Activated T-helper 9 cell treated with anti-CD3 and anti-CD28 coated beads, Interleukin-2, amount 50 U/mL, for 16 hours (primary cell): ENCODE measurements at places on chromosomes 6 and 20.

DNA sequence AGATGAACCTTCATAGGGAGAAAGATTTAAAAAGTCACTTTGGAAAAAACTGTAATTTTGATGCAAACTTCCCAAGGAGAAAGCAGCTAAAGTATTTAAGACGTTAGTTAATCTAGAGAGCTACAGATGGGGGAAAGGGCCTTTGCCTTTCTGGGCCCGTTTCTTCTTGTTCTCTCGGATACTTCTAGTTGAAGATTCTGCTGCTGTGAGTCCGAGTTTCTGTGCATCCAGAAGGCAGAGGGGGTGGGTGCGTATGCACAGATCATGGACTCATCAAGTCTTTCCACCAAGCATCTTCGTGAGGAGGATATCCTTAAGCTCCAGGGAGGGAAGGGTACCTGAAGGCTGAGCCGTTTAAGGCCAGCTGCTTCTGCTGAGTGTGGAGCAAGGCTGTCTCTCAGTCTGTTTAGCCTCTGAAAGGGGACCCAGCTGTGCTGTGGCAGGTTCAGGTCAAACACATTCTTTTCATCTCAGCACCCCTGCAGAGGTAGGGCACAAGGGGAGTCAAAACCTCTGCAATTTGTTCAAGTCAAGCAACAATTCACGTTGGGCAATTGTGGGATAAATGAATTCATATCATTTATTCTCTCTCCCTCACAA, 4.3 kb downstream of the LAMP5 start:
- no peak for DNase-seq

GRCh38 chr6:99933129-99933528, 60.9 kb downstream of the MCHR2 start:
- no peak for DNase-seq

GRCh38 chr20:54002741-54003140, 67.7 kb downstream of the BCAS1 start:
- DNase-seq: no peak

GRCh38 chr6:158970640-158971275, 29.2 kb downstream of the RSPH3 start:
- DNase-seq: no peak

- DNase-seq: no peak
Measured at GRCh38 chr6:85107701-85108100, 342.2 kb upstream of the NT5E start.

DNA sequence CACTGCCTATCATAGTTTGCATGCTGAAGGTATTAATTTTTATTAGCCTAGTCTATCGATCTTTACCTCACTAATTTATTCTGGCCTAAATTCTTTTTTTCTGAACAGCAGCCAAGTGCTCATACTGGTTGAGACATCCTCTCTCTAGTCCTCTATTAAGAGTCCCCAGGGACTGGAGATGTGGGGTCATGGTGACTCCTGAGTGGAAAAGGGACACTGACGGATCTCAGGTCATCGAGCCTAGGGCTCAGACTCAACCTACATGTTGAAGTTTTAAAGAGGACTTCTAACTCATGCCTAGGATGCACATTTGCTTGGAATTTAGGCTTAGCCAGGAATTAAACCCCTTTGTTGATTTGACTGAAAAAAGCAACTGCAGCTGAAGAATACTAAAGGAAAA, 378.1 kb downstream of the BTBD9 start:
- no peak for DNase-seq

DNA sequence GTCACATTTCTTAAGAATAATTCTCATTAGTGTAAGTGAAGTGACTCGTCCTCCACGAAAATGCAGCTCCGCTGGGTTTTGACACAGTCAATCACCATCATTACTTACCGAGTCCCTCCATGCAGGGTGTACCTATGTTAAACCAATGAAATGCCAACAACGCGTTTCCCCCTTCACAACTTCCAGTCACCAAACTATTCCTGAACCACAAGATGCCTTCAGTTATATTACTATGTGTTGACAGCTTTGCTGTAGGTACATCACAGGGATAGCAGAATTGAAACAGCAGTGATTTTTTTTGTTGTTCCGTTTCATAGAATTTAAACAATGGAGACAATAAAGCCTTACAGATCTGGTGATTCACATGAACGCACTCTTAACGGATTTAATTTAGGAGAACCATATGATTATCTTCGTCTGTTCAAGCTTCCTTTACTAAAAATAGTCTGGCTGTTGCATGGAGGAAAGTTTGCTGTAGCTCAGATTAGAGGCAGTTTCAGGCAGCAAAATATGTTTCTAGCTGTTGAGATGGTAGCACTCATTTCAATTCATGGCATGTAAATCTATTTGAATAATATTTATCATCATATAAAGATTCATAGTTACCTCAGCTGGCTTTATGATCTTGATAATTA, 652.8 kb downstream of the PRKN start:
- no peak for DNase-seq

DNA sequence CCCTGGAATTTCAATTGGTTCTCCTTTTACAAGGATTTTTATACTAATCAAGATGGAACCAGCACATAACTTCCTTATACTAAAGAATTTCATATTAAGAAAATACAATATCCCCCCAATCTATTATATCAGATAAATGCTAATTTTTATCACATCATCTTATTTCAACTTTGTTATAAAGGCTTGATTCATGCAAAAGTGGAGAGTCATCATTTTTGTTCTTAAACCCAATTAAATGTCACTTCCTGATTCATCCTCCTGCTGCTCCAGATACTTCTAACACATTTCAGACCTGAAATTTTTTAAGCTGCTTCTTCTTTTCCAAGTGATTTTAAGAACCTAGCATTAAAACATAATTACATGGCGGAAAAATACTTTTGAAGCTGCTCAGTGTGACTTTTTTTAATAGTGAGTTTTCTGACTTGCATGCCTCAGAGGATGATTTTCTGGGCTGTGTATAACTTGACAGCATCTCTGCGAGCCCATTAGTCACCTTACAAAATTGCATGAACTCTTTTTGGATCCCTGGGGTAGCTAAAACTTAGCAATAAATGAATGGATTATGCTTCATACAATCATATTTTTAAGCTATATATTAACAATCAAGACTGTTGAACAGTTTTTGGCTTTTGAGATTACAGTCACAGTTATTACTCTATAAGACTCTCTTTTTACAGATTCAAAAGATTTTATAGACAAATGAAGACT, 134.1 kb downstream of the ELOVL4 start:
- no peak for DNase-seq

DNA sequence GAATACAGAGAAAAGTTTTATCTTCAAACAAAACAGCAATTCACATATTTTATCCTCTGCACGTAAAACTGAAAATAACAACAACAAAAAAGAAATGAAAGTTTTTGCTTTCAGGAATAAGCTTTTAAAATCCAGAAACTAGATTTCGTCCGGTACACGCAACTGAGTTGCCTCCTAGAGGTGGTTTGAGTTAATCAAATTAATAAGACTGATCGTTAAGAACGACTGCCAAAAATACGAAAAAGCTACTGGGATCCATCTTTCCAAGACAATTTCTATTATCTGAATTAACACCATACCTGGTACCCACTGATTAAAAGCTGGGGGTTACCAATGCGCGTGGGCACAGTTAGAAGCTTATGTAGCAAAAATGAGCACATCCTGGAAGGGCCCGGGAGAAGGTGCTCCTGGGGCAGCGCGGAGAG, 669 bp downstream of the PDCD2 start:
- no peak for DNase-seq

DNA sequence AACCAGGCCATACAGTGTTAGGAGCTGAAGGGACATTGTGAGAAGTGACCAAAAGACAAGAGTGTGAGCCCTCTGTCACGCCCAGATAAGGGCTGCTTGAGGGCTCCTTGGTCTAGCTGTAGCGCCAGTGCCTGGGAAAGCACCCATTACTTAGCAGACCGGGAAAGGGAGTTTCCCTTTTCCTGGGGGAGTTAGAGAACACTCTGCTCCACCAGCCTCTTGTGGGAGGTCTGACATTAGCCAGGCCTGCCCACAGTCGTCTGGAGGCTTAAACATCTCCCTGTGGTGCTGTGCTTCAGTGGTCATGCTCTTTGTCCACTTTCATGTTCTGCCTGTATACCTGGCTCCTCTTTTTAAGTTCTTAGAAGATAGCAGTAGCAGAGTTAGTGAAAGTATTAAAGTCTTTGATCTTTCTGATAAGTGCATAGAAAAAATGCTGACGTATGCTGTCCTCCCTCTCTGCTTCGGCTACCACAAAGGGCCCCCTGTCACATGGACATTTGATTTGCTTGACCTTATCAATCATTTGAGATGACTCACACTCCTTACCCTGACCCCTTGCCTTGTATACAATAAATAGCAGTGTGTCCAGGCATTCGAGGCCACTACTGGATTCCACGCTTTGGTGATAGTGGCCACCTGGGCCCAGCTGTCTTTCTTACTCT, 201.5 kb upstream of the ECI2 start:
- DNase-seq: no peak

DNA sequence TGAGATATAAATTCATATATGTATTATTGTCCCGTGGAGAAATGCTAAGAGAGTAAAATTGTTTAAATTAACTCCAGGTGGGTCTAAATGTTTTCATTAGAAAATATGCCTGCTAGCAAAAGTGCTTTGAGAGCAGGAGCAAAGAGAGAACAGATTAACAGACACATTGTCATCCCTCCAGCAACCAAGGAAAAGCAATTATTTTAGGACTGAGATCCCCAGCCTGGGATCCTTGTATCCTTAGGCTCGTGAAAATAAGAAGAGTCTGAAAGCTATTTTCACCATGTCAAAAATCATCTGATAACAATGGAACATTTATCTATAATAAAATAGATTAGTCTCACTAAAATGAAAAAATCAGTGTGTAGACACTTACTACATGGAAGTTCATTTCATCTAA, 11.5 kb upstream of the MRS2 start:
- no peak for DNase-seq

- peak; percentile 21 for DNase-seq
Measured at GRCh38 chr6:11785415-11785773, 6.8 kb upstream of the ADTRP start.

GRCh38 chr6:70131528-70131927, 171.4 kb downstream of the COL9A1 start:
- no peak for DNase-seq

GRCh38 chr6:75602246-75603105, 796 bp downstream of the SENP6 start:
- peak; percentile 47 for DNase-seq

- no peak for DNase-seq
Measured at GRCh38 chr6:41406728-41407489, 71.5 kb downstream of the NCR2 start.

- no peak for DNase-seq
Measured at GRCh38 chr20:11067359-11067758, 393.6 kb upstream of the JAG1 start.

GRCh38 chr6:110664933-110665332, 150.3 kb downstream of the CDK19 start:
- no peak for DNase-seq

- no peak for DNase-seq
Measured at GRCh38 chr20:41476013-41476441, 109.4 kb upstream of the EMILIN3 start.

DNA sequence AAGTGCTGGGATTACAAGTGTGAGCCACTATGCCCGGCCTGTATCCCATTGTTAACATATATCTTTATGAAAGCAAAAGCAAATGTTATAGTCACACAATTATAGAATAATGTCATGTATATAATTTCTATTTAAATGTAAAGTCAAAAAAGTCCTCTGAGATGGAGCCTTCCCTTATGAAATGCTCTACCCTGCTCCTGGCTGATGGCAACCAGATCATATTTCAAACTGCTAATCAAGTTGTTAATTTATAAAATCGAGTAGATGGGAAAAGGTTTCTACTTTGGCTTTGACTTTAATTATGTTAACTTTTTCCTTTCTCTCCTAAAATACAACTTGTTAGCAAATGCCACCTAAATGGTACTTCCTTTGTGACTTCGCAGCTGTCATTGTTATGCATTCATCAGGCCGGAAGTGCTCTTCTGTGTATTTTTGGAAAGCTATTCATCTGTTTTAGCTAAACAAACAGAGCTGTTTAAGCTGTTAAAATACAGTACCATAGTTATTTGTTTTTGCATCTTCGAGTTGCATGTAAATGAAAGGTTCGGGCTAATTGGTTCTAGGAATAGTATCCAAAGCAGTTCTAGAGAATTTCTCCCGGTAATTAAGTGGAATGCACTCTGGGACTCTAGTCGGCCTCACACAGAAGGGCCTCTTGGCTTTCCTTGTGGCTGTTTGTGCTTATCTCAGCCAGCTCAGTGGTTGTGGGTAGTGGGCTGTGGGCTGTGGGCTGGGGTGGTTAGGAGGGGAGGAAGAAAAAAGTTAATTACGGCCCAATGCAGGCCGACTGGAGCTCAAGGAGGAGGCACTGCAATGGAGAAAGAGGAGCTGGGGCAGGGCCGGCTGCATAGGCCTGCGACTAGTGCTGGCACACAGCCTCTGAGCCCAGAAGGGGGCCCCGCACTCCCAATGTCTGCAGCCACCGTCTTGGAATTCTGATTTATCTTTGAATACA, 34.8 kb downstream of the SLC35D3 start:
- DNase-seq: no peak

- no peak for DNase-seq
Measured at GRCh38 chr6:164690241-164690640, 619.2 kb downstream of the C6orf118 start.

- no peak for DNase-seq
Measured at GRCh38 chr6:42359021-42359420, 92.7 kb downstream of the TRERF1 start.

GRCh38 chr20:48283470-48284110, 498.3 kb upstream of the SULF2 start:
- DNase-seq: no peak

DNA sequence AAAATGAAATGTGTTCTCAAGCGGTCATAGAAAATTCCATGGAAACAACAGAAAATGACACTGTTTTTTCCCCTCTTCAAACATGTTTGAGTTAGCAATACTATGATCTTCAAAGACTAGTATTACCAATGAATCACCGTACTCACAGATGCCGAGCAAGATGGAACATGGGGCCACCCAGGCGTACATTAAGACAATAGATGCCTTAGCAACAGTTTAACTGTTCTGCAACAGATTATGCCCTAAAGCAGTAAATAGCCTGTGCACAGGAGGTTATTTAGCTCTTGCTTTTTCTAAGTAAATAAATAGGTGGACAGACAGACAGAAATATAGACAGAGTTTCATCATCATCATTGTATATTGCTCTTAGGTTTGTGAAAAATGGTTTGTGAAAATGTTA, 284.0 kb upstream of the DEFB112 start:
- no peak for DNase-seq

DNA sequence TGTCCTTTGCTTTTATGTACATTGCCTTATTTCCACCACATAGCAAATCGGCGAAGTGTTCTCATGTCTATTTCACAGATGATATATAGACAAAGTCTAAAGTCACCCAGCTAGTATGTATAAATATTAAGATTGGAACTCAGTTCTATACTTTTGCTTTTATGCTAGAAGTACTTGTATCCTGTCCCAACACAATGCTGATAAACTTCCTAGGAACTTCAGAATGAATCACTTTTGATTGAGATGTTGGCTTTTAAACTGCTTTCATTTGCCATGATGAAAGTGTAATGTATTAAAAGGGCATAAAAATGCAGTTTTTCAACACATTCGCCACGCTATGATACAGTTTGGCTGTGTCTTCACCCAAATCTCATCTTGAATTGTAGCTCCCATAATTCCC, 50.8 kb downstream of the GCLC start:
- no peak for DNase-seq
